Right renal pelvis (tissue), 4 donors: ENCODE measurements at places on chromosomes 4 and X.

GRCh38 chrX:97564496-97564895 lies 680.8 kb downstream of the RPA4 start:
- no peak for DNase-seq

- DNase-seq, result no peak
These were observed 15.7 kb downstream of the PGAM4 start for GRCh38 chrX:77953708-77954107.

DNA sequence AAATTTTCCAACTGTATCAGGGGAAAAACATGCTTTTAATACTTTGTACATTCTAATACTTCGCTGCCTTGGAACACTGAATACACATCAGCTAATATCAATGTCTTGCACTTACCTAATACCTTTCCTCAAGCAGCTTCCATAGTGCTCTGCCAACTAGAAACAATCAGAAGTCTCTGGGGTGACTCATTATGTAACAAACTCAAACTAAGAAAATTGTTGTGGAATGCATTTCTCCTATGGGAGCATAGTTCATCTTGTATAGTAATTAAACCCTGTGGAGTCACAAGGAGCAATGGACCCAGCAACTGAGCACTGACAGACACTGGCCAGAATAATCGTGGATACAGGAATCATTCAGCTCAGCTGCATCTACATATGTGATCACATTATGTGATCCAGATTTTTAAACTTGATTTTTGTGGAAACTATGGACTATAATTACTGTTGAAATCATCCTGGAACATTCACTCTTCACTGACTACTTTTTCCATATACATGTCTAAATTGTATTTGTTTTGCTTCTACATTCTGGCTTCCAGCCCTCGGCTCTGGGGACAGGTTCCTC lies 496.9 kb downstream of the TMA16 start:
- DNase-seq, result no peak

DNA sequence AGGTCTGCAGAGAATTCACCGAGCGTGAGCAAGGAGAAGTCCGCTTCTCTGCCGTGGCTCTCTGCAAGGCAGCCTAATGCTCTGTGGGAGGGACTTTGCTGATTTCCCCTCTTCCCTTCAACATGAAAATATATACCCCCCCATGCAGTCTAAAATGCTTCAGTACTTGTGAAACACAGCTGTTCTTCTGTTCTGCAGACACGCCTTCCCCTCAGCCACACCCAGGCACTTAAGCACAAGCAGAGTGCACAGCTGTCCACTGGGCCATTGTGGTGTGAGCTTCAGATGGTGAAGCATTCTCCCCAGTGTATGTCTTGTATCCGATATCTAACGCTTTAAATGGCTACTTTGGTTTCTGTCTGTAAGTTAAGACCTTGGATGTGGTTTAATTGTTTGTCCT lies 11.3 kb downstream of the UCHL1 start:
- no peak for DNase-seq

GRCh38 chrX:100944601-100945000 lies 15.9 kb upstream of the XKRX start:
- no peak for DNase-seq

- DNase-seq, result peak; percentile 0
These were observed 1.4 kb downstream of the BEX5 start for GRCh38 chrX:102154218-102154860.

DNA sequence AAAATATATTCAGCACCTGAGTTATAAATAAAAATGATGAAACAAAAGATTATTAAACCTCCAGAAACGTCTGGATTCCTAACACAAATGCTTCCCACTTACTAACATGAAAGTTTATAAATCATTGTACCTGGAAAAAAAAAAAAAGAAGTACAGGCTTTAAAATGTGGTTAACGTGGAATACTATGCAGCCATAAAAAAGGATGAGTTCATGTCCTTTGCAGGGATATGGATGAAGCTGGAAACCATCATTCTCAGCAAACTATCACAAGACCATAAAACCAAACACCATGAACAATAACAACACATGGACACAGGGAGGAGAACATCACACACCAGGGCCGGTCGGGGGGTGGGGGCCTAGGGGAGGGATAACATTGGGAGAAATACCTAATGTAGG lies 160.5 kb downstream of the ADAMTS3 start:
- no peak for DNase-seq

- DNase-seq, result no peak
These were observed 336.7 kb downstream of the DTHD1 start for GRCh38 chr4:36618102-36618501.

DNA sequence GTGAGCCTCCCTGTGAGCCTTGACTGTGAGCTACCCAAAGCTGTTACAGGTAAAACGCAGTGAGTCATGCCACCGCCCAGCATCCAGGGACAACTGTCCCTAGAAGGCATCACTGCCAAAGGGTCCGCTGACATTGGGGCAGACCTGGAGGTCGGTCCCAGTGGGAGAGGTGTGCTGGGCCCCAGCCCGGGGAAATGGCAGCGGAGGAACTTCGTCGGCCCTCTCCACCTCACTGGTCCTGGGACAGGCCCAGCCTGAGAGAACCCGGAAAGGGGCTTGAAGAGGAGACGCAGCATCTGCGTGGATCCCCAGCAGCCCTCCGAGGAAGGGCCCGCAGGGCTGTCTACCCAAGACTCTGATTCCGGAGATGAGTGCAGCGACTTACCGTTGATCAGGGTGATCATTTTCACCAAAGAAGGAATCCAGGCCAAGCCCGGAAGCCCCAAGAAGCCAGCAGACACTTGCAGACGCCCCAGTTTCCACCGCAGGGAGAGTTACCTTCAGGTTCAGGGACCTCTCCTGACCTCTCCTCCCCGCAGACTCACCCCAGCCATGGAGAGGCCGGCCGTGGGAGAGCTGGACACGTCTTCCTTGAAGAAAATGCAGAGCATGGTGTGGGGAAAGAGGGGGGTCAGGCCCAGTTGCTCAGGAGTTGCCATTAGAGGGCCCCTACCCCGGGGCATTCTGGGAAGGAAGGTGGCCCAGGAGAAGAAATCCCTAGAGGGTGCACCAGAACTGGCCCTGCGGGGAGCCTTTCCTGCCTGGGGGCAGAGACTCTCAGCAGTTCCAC lies 51.2 kb downstream of the CXorf49B start:
- DNase-seq, result no peak

- no peak for DNase-seq
These were observed 71.2 kb upstream of the GRID2 start for GRCh38 chr4:92232566-92232965.

- DNase-seq, result no peak
These were observed 14.2 kb upstream of the CPE start for GRCh38 chr4:165364452-165365080.

DNA sequence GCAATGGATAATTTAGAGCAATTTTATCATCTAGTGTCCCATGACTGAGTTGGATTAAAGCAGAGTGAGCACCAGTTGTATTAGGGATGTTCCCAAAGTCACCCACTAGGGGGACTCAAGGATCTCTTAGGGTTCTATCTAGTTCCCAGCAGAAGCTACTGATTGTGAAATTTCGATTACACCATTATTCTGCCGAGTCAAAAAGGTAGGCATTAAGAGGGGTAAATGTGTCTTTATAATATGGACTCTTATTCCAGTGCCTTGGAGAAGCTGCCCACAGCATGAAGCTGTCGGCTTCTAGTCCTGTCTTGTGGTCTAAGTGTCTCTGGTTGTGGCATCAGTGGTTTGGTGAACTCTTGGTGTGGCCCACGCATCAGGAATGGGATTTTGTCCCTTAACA lies 53.3 kb downstream of the RGS12 start:
- DNase-seq, result peak; percentile 49

- DNase-seq, result no peak
These were observed 8.7 kb downstream of the HNRNPH2 start for GRCh38 chrX:101416691-101417090.

DNA sequence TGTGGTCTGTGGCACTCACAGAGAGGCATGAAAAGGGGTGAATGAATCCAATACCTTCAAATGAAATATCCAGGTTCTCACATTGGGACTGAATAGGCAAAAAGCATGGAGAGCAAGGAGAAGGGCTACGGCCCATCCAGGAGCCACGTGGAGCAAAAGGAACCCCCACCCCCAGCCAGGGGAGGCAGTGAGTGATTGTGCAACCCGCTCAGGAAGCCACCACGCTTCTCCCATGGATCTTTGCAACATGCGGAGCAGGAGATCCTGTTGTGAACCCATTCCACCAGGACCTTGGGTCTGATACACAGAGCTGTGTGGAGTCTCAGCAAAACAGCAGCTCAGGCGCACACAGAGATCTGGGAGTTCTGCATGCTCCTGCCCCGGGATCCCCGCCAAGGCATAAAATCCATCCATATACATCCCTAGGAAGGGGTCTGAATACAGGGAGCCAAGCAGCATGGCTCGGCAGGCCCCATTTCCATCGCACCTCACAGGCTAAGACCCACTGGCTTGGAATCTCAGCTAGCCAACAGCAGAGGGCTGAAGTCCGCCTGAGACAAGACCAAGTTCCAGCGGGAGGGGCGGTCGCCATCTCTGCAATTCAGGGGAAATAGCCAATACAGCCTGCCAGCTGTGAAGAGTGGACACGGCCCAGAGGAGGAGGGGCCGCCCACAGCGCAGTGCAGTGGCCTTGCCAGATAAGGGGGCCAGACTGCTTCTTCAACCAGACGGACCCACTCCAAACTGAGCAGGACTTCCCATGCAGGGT lies 80.2 kb downstream of the FGF16 start:
- no peak for DNase-seq

DNA sequence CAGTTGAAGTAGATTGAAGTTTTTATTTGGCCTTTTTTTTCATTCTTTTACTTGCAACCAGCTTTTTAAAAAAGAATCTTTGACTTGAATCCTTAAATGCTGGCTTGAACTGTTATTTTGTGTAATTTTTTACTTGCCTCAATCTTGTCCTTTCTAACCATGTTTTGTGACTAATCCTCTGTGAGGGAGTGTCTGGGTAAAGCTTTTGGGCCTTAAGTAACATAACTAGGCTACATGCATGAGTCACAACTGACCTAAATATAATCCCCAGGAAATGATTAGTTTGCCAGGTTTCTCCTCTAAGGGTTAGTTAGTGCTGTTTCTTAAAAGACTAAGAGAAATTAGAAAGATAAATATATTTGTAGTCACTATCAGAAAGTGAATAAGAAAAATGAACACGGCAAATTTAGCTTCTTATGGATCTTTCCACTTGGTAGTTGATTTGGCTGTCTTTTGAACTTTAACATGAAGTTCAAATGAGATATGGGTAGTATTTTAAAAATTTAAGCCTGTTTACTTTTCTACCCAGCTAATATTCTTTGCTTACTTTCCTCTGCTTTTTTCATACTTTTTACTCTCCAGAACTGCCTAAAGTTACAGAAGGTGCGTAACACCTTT lies 13.0 kb downstream of the EXOC1 start:
- no peak for DNase-seq

DNA sequence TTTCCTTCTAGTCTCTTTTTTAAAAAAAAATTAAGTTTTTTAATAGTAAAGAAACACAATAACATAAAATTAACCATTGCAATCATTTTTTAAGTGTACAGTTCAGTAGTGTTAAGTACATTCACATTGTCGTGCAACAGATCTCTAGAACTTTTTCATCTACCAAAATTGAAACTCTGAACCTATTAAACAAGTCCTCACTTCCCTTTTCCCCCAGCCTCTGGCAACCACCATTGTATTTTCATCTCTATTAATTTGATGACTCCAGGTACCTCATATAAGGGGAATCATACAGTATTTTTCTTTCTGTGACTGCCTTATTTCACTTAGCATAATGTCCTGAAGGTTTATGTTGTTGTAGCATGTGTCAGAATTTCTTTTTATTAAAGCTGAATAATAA lies 31.8 kb downstream of the MSL3 start:
- no peak for DNase-seq

GRCh38 chrX:68989456-68989855 lies 160.6 kb downstream of the EFNB1 start:
- no peak for DNase-seq

GRCh38 chr4:162847945-162848549 lies 318.6 kb downstream of the NAF1 start:
- DNase-seq, result no peak

DNA sequence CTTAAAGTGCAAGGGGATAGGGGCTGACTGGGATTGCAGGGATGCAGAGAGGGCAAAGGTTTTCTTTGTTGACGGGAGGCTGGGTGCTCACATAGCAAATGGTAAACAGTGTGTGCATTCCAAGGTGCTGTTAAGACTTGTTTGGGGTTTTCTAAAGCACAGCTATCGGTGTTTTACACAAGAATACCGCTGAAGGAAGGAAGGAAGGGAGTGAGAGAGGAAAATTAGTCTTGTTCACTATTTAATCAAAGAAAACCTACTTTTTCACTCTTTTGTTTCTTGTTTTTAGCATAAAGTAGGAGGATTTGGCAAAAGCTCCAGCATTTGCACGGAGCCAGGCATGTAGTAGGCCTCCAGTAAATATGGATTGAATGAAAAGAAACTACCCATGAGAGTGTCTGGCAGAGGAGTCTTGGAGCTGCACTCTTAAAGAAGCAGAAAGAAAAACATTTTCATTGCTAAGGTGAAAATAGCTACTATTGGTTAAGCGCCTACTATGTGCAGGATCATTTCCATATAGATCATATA lies 99.7 kb downstream of the FIP1L1 start:
- DNase-seq, result no peak

GRCh38 chrX:115134382-115134781 lies 54.8 kb upstream of the RBMXL3 start:
- DNase-seq, result no peak

DNA sequence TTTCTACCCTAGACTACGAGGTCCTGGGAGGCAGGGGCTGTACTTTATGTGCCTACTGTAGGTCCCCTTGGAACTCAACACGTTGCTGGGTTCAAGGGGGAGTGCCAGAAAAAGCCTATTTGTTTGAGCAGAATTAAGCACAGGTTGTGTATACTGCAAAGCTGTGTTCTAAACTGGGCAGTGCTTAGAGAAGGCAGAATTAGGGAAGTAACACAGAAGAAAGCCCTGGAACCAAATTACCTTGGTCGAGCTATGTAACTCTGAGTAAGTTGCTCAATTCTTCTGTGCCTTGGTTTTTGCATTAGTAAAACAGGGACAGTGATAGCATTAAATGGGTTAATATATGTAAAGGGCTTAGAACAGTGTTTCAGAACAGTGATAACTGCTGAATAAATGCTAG lies 245.0 kb upstream of the SFRP2 start:
- DNase-seq, result no peak

GRCh38 chr4:39458505-39459300 lies at the start of the genes LIAS and RPL9:
Gene LIAS, plus strand, starts transcription at chr4:39459056. Its CDS starts 62 bp downstream, at chr4:39459118.
Gene RPL9, minus strand, starts transcription at chr4:39458922. Its CDS starts 483 bp downstream, at chr4:39458439.
- DNase-seq, result peak; percentile 98

DNA sequence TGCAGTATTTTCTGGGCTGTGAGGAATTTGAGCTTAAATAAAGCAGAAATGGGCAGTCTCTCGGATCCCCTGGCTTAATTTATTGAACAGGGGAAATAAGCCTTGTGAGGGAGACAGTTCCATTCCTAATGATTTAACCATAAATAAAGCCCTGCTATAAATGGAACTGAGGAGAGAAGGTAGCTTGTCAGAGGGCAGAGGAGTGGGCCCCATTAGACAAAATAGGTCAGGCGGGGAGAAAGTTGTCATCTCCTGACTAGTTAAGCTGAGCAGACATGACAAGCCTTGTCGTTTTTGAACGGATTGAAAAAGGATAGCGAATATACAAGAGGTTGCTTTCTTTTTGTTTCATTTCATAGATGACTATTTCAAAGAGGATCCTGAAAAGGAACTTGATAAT lies 39.3 kb downstream of the SMPX start:
- no peak for DNase-seq

GRCh38 chr4:74919783-74920182 lies 13.1 kb upstream of the PARM1 start:
- DNase-seq, result no peak

- DNase-seq, result no peak
These were observed 287.4 kb downstream of the SMARCA1 start for GRCh38 chrX:129235903-129236302.
